T-helper 1 cell (primary cell): ENCODE measurements at places on chromosomes 7 and 10.

DNA sequence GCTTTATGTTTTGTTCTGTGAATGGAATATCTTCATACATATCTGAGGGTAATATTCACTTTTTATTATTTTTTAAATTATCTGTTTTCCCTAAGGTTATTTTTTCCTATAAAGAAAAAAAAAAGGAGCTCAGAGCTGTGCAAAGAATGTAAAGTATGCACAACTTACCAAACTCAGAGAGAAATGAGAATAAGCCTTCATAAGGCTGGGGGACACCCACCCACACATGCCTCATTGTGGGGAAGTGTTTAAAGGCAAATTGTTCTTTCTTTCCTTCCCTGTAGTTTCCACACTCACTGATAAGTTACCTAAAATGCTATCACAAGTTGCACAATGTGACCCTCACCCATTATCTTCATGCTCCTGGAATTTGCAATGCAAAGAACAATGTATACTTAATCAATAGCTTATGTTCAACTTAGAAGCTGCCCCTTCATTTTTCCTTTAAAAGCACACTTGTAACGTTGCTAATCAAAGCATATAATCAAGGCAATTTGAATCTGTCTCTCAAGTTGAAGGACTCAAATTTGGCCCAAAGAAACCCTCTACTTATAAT is 108.1 kb downstream of the GNAT3 start:
- no peak for DNase-seq

GRCh38 chr7:107089627-107090026 is 45.1 kb downstream of the PRKAR2B start:
- no peak for DNase-seq

- no peak for DNase-seq
Observed at GRCh38 chr10:67550838-67551402, 145.1 kb downstream of the CTNNA3 start.

GRCh38 chr7:2722591-2722990 is 34.6 kb downstream of the AMZ1 start:
- no peak for DNase-seq

DNA sequence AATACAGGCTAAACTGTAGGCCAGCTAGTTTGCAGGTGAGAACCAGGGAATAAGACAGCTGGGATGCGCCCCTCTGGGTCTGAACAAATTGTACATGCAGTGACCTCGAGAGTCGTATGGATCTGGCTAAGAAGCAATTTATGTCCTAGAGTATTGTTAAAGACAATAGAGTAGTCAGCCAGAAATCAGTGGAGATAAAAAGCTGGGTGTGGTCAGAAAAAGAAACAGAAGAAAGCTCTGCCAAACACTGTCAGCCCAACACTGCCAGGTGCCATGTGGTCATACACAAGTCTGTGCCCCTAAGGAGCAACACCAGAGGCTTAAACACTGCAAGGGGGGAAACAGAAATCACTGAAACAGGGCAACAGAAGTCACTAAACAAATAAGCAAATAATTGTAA is 62.2 kb downstream of the CNOT4 start:
- DNase-seq, result no peak
